Activated T-cell treated with anti-CD3 and anti-CD28 coated beads, Interleukin-2, amount 50 U/mL, for 24 hours (primary cell): ENCODE measurements at places on chromosomes 11 and 22.

DNA sequence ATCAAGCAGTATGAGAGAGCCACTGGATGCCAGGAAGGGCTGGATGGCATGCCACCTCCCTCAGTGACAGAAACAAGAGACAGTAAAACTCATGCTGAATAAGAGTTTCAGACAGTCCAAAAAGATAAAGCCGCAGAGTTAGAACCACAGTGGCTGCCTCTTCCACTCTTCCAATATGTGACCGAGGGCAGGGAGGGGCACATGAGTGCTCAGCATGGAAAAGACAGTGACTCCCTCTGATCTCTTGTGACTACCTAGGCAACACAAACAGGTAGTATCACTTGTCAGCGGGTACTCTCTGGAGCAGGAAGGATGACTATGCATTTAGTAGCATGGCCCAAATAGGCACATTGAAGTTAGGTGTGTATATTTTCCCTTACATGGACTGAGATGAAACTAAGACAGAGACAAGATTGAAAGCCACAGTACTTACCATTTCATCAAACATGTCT is 295.4 kb downstream of the CADM1 start:
- no peaks in the 10 kb centered on the region for H3K36me3 ChIP-seq
- no peak for DNase-seq
- no peak overlapping the region for H3K27ac ChIP-seq

- peaks cover 16% of the 10 kb centered on the region for H3K4me1 ChIP-seq
- H3K4me3 ChIP-seq, result no peak overlapping the region
- no peak overlapping the region for H3K27ac ChIP-seq
- no peaks in the 10 kb centered on the region for H3K27me3 ChIP-seq
These were observed 11.2 kb upstream of the CTSD start for GRCh38 chr11:1774886-1775285.

GRCh38 chr22:17804331-17805080 is 30.2 kb upstream of the BID start:
- H3K4me3 ChIP-seq, result no peak overlapping the region
- H3K27me3 ChIP-seq, result no peaks in the 10 kb centered on the region
- H3K4me1 ChIP-seq, result no peaks in the 10 kb centered on the region
- no peak for DNase-seq
- H3K36me3 ChIP-seq, result peaks cover 43% of the 10 kb centered on the region
- no peak overlapping the region for H3K27ac ChIP-seq

- peaks cover 92% of the 10 kb centered on the region for H3K36me3 ChIP-seq
- no peaks in the 10 kb centered on the region for H3K27me3 ChIP-seq
- no peak for DNase-seq
- H3K4me3 ChIP-seq, result no peak overlapping the region
These were observed 10.7 kb downstream of the TOP3B start for GRCh38 chr22:21971858-21972275.

- no peaks in the 10 kb centered on the region for H3K36me3 ChIP-seq
- peaks cover 1% of the 10 kb centered on the region for H3K4me1 ChIP-seq
- peaks cover 31% of the 10 kb centered on the region for H3K27me3 ChIP-seq
- no peak overlapping the region for H3K27ac ChIP-seq
- no peak for DNase-seq
- H3K4me3 ChIP-seq, result no peak overlapping the region
These were observed 2.0 kb downstream of the USH1C start for GRCh38 chr11:17542249-17542648.

DNA sequence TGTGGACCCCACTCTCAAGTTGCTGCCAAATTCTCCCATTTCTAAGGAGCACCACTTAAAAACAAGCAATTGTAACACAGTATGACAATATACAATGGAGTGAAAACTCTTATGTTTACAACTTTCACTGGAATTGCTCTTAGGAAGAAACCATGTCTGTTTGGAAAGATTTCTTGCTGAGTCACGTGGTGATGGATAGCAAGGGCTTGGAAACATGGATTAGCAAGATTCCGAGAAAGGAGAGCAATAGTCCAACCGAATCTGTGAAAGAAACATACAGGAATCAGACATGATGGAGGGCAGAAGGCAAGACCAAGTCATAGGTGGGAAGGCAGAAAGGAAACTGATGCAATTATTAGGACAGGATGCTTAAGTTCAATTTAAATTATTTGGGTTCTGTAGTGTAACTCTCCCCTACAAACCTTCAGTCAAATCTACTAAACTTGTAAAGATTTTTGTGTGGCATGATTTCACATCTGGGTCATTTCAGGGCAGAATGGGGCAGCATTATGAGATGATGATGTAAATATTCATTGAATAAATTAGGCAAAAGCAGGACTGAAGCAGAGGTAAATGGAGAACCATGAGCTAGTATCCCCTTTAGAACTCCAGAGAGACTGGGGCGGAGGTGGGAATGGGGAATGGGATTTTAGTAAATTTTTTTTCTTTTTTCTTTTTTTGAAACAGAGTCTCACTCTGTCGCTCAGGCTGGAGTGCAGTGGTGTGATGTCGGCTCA is 27.8 kb upstream of the THY1 start:
- no peaks in the 10 kb centered on the region for H3K36me3 ChIP-seq
- no peak overlapping the region for H3K27ac ChIP-seq
- H3K27me3 ChIP-seq, result peaks cover 55% of the 10 kb centered on the region
- no peak overlapping the region for H3K4me3 ChIP-seq
- no peaks in the 10 kb centered on the region for H3K4me1 ChIP-seq
- no peak for DNase-seq

- peak; percentile 7 for DNase-seq
- no peak overlapping the region for H3K4me3 ChIP-seq
- no peak overlapping the region for H3K27ac ChIP-seq
- no peaks in the 10 kb centered on the region for H3K27me3 ChIP-seq
- no peaks in the 10 kb centered on the region for H3K4me1 ChIP-seq
These were observed 86.0 kb downstream of the CEP164 start for GRCh38 chr11:117413616-117414015.

DNA sequence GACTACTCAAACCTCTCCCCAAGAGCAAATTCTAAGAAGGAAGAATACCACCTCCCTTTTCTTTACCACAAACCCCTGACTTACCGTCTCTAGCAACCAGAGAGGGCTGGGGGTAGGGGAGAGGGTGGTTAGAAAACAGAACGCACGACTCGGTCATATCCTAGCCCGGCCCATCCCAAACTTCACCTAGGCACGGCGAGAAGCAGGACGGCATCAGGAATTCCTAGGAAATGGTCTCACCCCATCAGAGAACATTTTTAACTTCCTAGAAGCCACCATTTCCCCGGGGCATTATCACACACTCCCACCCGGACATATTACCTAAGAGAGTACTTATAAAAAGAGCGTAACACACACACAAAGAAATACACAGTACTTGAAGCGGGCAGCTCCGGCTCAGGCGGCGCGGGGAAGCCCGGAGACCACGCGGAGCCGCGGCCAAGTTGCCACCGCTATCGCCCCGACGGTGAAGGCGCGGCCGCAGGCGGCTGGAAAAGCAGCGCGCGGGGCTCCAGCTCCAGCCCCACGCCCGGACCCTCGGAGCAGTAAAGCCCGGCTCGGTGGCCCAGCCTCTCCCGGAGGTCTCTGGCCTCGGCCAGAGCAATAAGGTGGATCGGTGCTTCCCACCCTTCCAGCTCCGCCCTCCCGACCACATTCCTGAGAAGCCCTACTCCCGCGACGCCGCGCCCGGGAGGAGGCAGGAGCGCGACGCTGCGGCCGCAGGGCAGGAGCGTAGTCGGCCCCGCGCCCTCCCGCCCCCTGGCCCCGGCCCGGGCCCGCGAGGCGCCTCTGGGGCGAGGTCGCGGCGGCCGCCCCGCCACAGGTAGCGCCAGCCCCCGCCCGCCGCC is 878 bp downstream of the RRAS2 start:
- peak; percentile 68 for DNase-seq
- H3K36me3 ChIP-seq, result peaks cover 23% of the 10 kb centered on the region
- peak overlapping the region; percentile 89 for H3K4me3 ChIP-seq
- peaks cover 4% of the 10 kb centered on the region for H3K27me3 ChIP-seq

GRCh38 chr11:19237813-19238212 is 2.9 kb downstream of the E2F8 start:
- H3K27ac ChIP-seq, result no peak overlapping the region
- no peak for DNase-seq
- H3K36me3 ChIP-seq, result peaks cover 63% of the 10 kb centered on the region

DNA sequence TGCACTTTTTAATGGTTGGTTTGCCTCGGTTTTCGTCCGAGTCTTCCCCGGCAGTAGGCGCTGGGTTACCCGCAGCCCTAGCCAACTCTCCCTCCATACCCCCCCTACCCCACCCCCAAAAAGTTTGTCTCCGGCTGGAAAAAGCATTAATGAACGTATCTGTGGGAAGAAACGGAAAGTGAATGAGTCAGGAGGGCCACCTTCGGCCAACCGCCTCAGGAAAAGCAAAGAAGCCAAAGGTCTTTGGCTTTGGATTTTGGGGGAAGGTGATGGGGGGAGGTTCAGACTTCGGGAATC is 508 bp upstream of the FLI1 start:
- DNase-seq, result no peak
- H3K36me3 ChIP-seq, result peaks cover 21% of the 10 kb centered on the region
- H3K4me3 ChIP-seq, result peak overlapping the region; percentile 91
- H3K27ac ChIP-seq, result peak overlapping the region; percentile 95
